ENCODE measurements at places on chromosomes 4 and X. TPM values are rescaled to one million over a fixed set of nuclear protein-coding genes. Genes with fewer than 3 reads are reported as not detected.

GRCh38 chr4:107065201-107065600, 29.1 kb upstream of the DKK2 start:
- H3K27me3 ChIP-seq = no peaks in the 10 kb centered on the region
- H3K4me3 ChIP-seq = no peak overlapping the region
- no peak for DNase-seq
- no peaks in the 10 kb centered on the region for H3K36me3 ChIP-seq

Gene MAGEB10
- total RNA-seq = not detected

- no peak for DNase-seq
- H3K4me3 ChIP-seq = no peak overlapping the region
- no peaks in the 10 kb centered on the region for H3K27me3 ChIP-seq
- H3K27ac ChIP-seq = no peak overlapping the region
- no peaks in the 10 kb centered on the region for H3K36me3 ChIP-seq
- no peaks in the 10 kb centered on the region for H3K4me1 ChIP-seq
Measured at GRCh38 chr4:1451752-1452122, 45.5 kb upstream of the NKX1-1 start.

- DNase-seq = no peak
- H3K36me3 ChIP-seq = no peaks in the 10 kb centered on the region
- H3K27ac ChIP-seq = no peak overlapping the region
- no peak overlapping the region for H3K4me3 ChIP-seq
- no peaks in the 10 kb centered on the region for H3K27me3 ChIP-seq
- no peaks in the 10 kb centered on the region for H3K4me1 ChIP-seq
Measured at GRCh38 chrX:138946926-138947325, 235.4 kb upstream of the FGF13 start.

- no peaks in the 10 kb centered on the region for H3K27me3 ChIP-seq
- H3K4me1 ChIP-seq = no peaks in the 10 kb centered on the region
- DNase-seq = no peak
- H3K36me3 ChIP-seq = no peaks in the 10 kb centered on the region
- H3K27ac ChIP-seq = no peak overlapping the region
Measured at GRCh38 chr4:120857312-120857711, 65.2 kb downstream of the PRDM5 start.

Gene DCAF8L2
- not detected for total RNA-seq

Data from endothelial cell of umbilical vein (primary cell).